Thoracic aorta (tissue), 2 donors: ENCODE measurements at places on chromosomes 3 and 15.
A peak's percentile ranks its signal among the peaks of the same experiment; 100 is the strongest.

GRCh38 chr15:97870771-97871170 is 89.7 kb upstream of the ARRDC4 start:
- DNase-seq = no peak

- no peak for DNase-seq
Observed at GRCh38 chr3:89851974-89852621, 744.7 kb downstream of the EPHA3 start.

GRCh38 chr15:86328658-86329057 is 249.0 kb downstream of the AGBL1 start:
- no peak for DNase-seq

GRCh38 chr15:50003786-50004334 is 115.2 kb downstream of the ATP8B4 start:
- peak; percentile 53 for DNase-seq

- no peak for DNase-seq
Observed at GRCh38 chr3:105938806-105939205, 70.0 kb upstream of the CBLB start.

GRCh38 chr3:156388497-156389448 is 166.1 kb downstream of the SSR3 start:
- DNase-seq = no peak

GRCh38 chr3:155701882-155702465 is 42.9 kb downstream of the PLCH1 start:
- DNase-seq = no peak

GRCh38 chr3:192566706-192567290 is 160.5 kb downstream of the FGF12 start:
- DNase-seq = peak; percentile 36

DNA sequence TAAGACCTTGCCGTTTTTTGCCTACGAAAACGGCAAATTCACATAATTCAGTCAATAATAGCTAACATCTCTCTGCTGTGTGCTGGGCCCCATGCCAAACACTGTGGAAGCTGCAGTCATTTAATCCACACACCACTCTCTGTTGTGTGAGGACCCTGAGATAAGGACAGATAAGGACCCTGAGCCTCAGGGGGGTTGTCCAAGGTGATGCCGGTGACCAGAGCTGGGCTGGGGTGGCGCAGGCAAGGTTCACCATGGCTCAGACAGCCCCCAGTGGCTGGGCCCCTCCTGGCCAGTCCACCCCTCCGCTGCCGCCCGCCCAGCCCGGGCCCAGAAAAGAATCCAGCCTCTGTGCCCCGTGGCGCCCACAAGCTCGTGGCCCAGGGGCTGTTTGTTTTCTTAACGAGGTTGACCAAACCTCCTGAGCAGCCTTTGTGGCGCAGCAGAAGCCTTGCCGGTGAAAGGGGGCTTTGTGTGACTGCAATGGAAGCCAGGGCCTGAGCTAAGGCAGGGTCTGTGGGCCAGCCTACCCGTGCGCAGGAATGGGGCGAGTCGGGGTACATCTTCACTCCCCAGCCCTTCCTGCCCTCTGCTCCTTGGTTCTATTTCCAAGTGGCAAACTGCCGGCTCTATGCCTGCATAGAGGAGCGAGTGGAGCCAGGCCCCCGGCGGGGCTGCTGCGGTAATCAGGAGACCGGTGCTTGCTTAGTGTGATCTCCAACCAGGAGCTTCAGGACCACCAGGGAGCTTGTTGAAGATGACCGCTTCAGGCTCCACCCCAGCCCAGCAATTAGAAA is 4.4 kb upstream of the SNX22 start:
- no peak for DNase-seq

DNA sequence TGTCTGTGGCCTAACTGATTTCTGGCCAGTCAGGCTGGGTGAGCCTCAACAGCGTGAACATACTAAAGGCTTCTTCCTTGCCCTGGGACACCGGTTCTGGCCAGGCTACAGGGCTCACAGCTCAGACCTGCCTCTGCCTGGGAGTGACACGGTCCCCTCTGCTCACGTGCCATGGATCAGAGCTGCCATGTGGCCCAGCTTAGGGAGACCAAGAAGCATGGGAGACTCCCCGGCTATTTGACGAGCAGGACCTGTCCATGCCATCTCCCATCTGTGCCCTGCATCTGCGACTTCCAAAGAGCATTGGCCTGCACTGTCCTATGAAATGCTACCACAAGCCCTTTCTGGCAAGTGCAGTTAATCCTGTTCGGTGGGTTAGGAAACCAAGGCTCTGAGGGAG is 57.4 kb downstream of the APBA2 start:
- no peak for DNase-seq

DNA sequence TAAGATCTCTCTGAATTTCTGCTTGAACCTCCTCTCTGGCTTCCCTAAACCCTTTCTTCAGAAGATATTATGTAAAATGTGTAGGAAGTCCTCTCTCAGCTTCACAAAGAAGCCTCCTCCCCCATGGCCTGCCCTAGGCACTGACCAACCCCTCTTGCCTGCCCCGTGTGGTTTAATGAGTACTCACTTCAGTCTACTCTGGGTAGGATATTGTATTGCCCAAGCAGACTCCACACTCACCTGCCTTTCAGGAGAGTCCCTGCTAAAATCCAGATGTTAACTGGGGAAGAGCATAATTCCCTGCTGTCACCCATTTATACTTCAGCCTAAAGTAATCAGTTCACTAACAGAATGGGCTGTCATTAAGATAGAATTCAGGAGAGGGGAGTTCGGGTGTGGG is 2.6 kb upstream of the AGBL1 start:
- no peak for DNase-seq

- DNase-seq = no peak
Observed at GRCh38 chr15:74584204-74584603, 31.4 kb upstream of the CLK3 start.

GRCh38 chr3:24538891-24539290 is 44.2 kb upstream of the THRB start:
- DNase-seq = no peak

- no peak for DNase-seq
Observed at GRCh38 chr3:81749265-81749664, 12.2 kb downstream of the GBE1 start.

GRCh38 chr3:170055209-170055608 is 17.4 kb downstream of the GPR160 start:
- no peak for DNase-seq

- DNase-seq = no peak
Observed at GRCh38 chr3:112127522-112128494, 5.2 kb downstream of the GCSAM start.

GRCh38 chr3:78613421-78613879 is 1154.3 kb downstream of the ROBO1 start:
- no peak for DNase-seq

DNA sequence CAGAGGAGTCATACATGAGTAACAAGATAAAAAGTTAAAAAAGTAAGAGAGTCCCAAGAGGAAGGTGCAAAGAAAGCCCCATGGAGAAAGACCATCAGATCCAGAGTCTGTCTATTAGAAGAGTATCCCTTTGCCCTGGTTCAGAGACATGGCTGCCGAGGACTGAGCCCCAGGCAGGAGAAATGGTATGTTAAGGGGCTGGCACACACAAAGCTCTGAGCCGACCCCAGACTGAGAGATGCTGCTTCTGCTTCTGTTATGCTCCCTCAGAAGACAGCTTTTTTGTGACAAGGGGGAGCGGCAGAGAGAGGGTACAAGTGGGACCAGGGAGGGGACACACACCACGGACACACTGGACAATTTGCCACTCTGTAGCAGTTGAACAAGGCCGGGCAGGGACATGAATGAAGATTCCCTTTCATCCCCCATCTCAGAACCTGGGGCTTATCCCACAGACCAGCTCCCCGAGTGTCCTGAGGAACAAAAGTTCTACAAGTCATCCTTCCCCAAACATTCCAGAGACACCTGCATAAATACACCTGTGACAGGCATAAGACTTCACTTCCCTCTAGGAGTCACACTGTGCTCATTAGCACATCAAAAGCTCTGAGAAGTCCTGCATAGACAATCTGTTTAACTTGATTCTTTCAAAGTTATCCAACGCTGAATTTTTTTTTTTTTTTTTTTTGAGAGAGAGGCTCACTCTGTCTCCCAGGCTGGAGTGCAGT is 161.6 kb upstream of the WNT5A start:
- DNase-seq = no peak

- DNase-seq = no peak
Observed at GRCh38 chr15:71115567-71116351, 488 bp downstream of the THSD4 start.

DNA sequence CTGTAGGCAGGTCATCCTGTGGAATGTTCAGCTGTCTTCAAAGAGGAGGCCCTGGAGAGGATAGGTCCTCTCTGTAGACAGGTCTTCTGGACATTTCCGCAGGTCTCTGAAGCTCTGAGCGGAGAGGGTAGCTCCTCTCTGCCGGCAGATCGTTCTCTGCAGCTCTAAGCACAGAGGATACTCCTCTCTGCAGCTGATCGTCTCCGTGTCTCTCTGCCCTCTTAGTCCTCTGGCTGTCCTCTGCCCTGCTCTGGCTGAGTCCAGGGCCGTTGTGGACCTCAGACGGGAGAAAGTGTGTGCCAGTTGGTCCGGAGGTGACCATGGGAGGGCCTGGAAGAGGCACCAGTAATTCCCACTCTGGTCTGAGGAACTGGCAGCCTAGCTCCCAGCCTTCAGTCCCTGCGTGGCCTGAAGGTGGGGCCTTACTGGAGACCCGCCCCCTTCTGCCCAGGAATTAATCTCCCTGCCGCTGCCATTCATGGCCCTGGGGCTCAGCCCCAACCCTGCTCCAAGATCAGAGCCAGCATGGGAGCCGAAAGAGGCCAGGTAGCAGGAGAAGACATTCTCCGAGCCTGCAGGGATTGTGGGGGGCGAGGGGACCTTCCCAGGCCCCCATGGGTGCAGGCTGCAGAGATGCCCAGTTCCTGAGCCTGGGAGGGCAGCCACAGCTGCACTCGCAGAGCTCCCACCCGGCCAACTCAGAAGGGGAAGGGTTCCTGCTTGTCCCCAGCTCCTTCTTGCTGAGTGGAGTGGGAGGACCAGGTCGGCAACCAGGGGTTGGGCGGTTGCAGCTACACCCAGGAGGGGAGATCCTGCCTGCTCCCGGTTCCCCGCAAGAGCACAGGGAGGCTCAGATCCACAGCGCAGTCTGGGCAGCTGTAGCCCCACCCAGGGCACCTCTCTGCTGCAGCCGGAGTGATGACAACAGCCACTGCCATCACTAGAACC is 488.7 kb downstream of the RSL24D1 start:
- no peak for DNase-seq

DNA sequence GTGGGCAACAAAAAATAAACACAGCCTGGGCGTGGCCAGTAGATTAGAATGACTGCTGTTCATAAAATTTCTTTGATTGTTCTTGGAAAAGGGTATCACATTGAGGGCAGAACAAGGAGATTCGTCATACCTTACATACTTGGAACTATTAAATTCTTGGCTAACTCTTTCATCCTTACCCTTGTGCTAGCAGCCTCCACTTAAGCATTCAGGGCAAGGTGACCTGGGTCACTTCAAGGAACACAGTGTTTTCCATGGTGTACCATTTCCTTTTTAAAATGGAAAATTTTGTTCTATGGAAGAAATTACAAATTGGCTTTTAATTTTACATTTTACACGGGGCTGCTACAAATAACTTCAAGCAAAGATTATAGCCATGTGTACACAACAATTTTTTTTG is 60.8 kb downstream of the MINDY4B start:
- no peak for DNase-seq

DNA sequence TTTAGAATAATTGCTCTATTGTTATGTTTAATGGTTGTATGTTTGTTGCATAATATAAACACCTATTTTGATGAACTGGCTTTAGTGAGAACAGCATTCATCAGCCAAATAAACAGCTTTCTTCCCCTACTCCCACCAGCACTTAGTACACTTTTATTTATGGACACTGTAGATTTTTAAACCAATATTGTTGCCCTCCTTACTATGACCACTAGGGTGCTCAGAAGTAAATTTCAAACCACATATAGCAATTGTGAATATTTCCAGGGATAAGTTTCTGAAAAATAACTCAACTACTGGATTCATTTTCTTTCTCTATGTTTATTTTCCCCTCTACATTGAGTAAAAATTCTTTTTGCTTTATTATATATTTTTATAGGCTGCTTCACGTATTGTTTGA is 84.7 kb upstream of the PTX3 start:
- DNase-seq = no peak

DNA sequence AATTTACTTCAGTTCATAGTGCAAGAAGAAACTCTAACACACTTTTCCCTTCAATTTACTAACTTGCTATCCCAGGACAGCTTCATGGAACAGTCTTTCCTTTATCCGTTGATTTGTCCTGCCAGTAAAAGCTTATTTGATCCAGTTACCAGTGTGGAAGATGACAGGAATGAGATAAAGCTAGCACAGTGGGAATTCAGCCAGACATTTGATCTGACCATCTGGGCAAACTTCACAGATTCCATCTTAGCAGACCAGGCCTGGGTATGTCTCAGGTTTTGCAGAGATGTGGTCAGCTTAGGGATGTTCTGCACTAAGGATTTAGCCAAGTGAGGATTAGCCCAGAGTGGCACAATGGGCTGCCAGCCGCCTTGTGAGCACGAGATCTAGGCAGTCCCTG is 19.7 kb downstream of the CEMIP start:
- no peak for DNase-seq

DNA sequence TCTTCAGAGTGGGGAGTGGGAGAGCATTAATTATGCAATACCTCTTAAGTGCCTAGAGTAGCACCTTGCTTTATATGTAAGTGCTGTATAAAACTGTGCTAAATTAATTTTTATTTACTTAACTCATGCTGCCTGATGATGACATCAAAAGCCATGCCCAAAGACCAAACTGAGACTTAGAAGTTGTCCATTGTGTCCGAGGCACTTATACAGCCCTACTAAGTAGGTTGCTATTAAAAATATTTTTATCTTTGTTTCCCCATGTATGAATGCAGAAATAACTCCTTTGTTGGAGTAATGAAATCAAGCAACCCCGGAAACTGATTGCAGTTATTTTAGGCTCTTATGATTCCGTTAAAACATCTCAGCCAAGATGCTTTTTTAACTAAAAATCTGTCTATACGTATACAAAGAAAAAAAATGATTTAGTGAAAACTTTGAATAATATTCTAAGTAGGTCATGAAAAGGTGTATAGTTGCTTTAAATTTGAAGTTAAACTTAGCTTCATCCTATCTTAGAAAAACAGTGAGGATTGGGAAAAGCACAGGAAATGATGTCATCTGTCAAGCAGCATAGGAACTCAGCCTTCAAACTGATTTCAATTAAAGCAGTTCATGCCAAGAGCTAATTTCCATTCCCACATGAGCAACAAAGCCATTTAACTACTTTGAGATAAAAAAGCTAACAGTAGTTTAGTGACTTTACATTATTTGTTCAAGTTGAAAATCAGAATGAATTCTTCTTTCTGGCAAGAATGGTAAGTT is 43.0 kb downstream of the FBN1 start:
- DNase-seq = no peak

- DNase-seq = no peak
Observed at GRCh38 chr15:66066005-66066404, 187.5 kb downstream of the MEGF11 start.
